HepG2 (cell line): ENCODE measurements at places on chromosomes 1 and 21.
A peak's percentile ranks its signal among the peaks of the same experiment; 100 is the strongest.

GRCh38 chr1:168303716-168304540 lies 23.3 kb downstream of the TBX19 start:
- no peak for DNase-seq

DNA sequence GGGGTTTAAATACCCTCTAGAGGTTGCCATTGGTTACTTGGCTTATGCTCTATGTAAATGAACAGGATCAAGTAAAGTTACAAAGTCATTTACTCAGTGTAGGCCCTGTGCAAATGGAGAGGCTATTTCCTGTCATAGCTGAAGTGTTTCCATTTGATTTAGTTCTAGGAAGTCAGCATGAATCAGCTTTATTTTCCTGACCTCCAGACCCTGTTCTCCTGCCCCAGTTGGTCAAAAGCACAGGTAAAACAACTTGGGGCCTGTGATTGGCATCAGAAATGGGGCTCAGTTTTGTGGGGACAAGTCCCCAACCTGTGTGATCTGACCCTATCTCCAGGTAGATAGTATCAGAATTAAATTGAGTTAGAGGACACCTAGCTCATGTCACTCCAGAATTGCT lies 239.9 kb downstream of the HHAT start:
- no peak for DNase-seq

DNA sequence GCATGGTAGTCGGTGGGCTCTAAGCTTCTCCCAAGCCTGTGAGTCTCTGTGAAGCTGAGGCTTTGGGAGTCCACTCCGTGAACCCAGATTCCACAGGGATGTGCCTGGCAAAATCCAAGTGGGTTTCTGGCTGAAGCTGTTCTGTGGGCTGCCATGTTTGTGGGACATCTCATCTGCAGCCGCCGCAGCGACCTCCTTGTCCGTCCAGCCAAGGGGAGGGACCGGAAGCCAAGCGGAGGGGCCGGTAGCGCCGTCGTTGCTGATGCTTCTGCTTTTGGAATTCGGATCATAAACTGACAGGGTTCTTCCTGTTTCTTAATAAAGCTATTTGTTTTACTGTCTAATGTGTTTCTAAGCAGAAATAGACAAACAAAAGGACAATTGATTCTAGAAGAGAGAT lies 13.3 kb downstream of the KIF26B start:
- DNase-seq = no peak

- DNase-seq = no peak
These were observed 140.8 kb downstream of the FMN2 start for GRCh38 chr1:240232530-240232929.

DNA sequence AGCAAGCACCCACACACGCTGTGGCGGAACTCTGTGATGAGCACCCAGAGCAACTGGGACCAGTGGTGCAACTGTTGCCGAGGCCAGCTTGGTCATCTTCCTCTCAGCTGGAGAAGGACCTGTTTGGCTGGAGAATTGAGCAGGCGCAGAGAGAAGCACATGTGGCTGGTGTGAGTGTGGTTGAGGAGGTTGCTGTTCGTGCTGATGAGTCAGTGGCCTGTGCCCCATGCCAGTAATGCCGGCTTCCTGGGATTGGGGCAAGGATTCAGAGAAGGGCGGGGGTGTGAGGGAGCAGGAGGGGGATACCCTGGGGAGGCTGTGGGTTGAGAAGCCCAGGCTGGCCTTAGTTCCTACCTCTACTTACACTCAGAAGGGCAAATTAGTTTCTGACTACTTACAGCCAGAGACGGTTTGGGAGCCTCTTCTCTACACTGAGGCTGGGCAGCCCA lies 57.5 kb upstream of the EPS8L3 start:
- DNase-seq = no peak

GRCh38 chr1:105865546-105865945 lies 1190.9 kb upstream of the PRMT6 start:
- no peak for DNase-seq

DNA sequence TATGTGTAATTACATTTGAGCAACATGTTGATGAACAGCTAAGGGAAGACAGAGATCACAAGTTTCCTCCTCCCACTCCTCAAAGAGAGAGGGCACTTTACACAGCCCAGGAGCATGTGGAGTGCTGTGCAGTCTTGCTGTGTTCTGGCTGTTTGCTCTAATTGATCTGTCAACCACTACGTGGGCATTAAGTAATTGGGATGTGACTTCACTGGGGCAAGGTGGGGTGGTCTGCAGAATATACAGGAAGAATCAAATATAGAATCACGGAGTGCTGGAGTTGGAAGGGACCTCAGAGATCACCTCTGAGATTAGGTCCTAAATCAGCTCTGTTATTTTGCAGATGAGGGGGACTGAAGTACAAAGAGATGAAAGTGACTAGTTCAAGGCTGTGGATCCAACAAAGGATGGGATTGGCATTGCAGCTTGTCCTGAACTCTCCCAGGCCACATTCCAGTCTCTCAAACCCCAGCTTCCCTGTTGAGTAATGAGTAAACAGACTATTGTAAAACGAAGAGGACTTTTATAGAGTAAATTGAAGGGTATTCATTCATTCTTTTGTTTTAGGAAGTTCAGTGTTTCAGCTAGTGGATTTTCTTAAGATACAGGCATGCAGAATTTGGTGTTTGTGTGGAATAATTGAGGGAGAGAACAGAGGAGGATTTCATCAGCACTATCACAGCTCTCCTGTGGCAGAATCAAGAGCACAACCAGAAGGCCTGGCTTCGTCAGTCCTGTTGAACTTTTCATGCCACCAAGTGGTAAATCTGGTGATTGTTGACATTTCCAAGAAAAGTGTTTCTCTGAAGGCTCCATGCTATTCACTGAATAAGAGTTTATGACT lies 22.4 kb downstream of the NOS1AP start:
- peak; percentile 97 for DNase-seq

DNA sequence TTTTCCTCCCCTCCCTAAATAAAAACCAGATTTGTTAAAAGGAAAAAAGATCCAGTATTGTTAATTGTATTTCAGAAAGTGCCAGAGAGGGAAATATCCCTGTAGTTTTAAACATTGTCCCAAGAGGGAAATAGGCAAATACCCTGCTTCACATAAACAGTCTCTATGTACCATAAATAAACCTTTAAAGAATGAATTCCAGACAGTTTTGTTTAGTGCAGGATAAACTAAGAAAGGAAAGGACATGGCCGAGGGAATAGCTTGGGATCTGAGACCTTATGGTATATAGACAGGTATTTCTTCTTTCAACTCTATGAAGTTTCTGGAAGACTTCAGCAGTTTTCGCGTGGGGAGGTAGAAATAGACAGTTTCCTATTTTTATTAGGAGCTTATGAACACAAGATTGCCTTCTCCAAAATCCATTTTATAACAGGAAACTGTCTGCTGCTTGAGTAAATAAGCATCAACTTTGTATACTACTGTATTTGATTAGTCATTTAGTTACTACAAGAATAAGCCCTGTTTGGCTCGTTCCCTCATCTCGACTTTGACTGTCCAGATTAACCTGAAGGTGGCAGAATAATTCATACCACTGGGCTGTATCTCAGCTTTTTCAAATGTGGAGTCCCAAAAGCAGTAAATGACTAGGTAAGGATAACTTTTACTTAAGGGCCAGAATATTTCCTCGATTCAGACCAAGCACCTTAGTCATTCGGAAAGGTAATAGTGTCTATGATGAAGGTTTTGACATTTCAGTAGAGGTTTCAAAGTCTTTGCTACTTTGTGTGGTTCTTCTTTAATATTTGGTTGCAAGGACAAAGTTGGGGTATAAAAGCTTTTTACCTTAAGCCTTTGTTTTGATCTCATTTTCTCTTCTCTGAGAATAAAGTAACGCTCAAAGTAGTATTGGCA lies 177.5 kb downstream of the VPS13D start:
- DNase-seq = peak; percentile 56

DNA sequence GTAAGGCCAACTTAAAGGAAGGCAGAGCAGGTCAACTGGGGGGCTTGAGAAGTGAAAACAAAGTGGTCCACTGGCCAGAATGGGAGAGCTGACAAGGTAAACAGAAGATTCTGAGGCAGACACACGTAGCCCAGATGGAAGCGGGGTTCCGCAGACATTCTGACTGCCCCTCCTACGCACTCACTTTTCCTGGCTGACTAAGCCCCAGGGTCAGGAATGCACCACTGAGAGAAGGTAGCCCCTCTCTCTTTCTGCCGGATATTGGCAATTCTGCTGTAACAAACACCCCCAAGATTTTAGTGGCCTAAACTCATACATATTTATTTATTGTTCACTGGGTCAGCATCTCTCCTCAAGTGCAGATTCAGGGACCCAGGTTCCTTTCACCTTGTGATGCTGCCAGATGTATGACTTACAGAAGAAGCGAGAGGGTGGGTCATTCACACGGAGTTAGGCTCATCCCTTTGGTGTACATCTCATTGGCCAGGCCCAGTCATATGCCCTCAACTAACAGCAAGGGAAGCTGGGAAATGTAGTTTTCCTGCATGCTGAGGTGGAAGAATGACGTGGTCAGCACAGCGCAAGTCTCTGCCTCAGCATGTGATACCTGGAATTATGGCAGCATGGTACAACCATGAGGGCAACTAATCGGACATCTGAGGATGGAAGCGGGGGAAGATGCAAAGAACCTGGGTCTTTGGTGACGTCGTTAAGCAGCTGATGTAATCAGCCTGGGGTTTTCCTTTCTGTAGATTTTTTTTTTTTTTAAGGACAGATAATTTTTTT lies 43.4 kb upstream of the MRPS6 start:
- DNase-seq = peak; percentile 23

- DNase-seq = no peak
These were observed 21.5 kb downstream of the PADI2 start for GRCh38 chr1:17097787-17098186.

DNA sequence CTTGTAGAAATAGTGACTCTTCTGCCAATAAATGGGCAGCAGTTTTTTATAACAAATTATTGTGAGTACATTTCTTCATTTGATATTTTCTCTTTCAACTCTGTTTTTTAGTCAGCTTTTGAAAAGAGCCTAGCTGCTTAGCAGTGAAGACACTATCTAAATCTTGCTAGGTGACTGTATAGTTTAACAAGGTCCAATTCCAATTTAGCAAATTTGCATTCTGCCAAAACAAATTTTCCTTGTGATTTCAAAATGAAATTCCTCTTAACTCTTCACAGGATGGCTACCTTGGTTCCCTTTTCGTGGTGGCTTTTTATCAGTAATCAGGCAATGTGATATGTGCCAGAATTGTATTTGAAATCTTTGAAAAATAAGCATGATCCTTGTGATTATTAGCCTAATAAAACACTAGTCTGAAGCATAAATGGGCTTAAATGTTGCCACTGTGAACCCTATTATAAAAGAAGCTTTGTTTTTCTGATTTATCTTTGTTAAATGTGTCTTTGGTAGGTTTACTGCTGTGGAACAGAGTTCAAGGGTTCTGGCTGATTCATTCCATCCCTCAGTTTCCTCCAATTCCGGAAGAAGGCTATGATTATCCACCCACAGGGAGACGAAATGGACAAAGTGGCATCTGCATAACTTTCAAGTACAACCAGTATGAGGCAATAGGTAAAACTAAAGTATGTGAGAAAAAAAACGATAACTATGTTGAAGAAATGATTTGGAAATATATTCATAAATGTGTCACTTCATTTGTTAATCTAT lies 12.2 kb downstream of the DNASE2B start:
- DNase-seq = no peak

DNA sequence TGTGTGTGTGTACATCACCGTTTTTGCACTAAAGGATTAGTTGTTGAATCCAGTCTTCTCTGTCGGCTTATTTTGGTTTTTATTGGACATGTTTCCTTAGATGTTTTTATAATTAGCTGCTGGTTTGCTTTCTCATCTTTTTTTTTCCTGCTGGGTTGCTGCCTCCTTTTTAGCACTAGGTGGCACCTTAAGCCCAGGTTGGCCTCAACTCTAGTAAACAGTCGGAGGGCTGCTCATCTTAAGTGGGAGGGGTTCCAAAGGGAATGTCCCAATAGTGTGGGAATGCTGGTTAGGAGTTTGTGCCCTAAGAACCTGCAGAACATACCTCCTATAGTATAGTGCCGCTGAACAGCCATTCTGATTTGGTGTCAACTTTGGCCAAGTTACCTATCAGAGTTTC lies 570.1 kb upstream of the CXADR start:
- DNase-seq = peak; percentile 35

DNA sequence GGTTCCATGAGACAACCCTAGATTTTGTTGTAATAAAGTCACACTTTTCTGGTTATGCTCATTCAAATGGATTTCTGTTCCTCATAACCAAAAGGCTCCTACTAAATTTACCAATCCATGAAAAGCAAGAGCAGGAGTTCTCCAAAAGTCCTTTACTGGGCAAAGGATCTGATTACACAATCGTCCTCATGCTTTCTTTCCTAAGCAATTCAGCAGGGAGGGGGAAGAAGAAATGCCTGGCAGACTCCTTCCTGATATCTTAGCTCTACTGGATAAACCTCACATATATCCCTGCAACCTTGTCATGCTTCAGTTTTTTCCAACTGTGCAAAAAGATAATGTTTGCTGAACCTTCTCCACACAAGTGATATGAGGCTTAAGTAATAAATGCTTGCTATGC lies 67.6 kb upstream of the GUCA2B start:
- DNase-seq = no peak

DNA sequence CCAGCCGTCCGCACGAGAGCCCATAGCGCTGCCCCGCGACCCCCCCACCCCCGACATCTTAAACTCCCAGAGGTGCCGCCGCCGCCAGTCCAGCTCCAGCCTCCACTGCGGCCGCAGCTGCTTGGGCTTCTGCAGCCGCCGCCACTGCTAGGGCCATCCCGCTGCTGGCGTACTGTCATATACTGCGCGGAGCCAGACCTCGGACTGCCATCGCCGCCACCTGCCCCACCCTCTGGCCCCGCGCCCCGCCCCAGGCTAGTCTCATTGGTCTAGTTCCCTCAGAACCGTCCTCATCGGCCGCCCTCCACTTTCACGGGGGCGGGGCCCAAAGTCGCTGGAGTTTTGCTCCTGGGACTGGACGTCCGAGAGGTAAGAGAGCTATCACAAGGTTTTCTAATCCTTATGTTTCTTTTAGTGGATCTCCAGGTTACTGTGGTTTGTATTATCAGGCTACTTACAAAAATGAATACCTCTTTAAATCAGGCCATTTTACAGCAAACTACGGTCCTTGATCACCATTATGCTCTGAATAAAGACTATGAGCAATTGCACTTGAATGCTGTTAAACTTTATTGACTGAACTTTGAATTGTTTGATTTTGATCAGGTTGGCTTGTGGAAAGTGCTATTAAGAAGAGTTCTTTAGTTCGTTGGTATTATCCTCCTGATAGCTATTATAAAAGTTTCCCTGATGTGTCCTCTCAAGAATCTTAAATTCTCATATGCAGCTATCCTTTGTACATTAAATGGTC lies 2.8 kb upstream of the CD1D start:
- no peak for DNase-seq

- no peak for DNase-seq
These were observed 128.4 kb upstream of the SOD1 start for GRCh38 chr21:31530897-31531705.

DNA sequence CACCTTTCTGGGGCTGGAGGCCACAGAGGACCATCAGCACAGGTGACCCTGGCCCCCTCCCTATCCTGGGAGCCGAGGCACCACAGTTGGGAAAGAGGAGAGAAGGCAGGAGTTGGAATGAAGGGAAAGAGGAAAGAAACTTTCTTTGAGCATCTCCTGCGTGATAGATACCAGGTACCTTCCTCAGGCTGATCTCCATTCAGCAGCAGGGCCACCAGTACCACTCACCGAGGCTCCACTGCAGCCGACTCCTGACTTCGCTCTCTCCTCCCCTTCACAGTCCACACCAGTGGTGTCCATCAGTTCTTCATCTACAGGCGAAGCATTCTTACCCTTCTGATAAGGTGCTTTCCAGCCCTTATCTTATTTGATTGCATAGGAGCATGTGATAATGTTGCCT lies 55.3 kb downstream of the LGR6 start:
- DNase-seq = no peak

- DNase-seq = no peak
These were observed 56.2 kb downstream of the PCP4 start for GRCh38 chr21:39923476-39923875.
